NCI-H1930 (cell line): ENCODE measurements at places on chromosomes 6 and 20.

- no peak for DNase-seq
Observed at GRCh38 chr20:18802012-18802634, 11.5 kb upstream of the SCP2D1 start.

DNA sequence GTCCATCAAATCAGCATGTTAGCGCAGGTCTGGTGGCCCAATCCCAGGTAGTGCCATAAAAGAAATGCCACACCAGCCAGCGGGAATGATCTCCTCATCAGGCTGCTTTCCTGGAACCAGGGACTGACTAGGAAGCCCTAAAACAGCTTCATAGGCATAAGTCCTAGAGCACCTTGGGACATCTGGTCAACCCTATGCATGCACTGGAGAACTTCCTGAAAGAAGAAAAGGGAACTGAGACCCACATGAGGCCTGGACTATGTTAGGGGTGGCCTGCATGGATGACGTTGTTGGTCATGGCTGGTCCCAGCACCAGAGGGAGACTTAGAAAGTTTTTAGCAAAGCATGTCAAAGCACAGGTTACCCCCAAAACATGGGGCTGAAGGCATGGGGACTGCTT, 7.6 kb upstream of the KCNK16 start:
- DNase-seq: no peak

GRCh38 chr6:25217302-25217701, 61.9 kb upstream of the CARMIL1 start:
- DNase-seq: no peak

- no peak for DNase-seq
Observed at GRCh38 chr6:147043994-147044477, 160.2 kb upstream of the STXBP5 start.

GRCh38 chr6:75349262-75349984, 64.8 kb upstream of the TMEM30A start:
- no peak for DNase-seq
